H1 (cell line): ENCODE measurements at places on chromosomes 7 and 10.
A peak's percentile ranks its signal among the peaks of the same experiment; 100 is the strongest.

- no peak overlapping the region for H3K27ac ChIP-seq
- H3K27me3 ChIP-seq, result no peaks in the 10 kb centered on the region
- H3K4me1 ChIP-seq, result no peaks in the 10 kb centered on the region
- no peak for DNase-seq
- H3K36me3 ChIP-seq, result no peaks in the 10 kb centered on the region; the same call in 1 of the 2 replicates
Observed at GRCh38 chr7:151372612-151373265, 31.1 kb downstream of the NUB1 start.

- H3K36me3 ChIP-seq, result no peaks in the 10 kb centered on the region
- peaks cover 7% of the 10 kb centered on the region; the same call in 1 of the 2 replicates for H3K4me1 ChIP-seq
- no peak overlapping the region for H3K4me3 ChIP-seq
- no peak for DNase-seq
Observed at GRCh38 chr10:46524472-46525176, 31.8 kb downstream of the GPRIN2 start.

GRCh38 chr7:47416492-47417480 is 165.1 kb downstream of the TNS3 start:
- DNase-seq, result no peak
- 0 out of 2 replicates have a peak overlapping the region, but pooled peaks have one; percentile 7 for H3K27ac ChIP-seq
- H3K36me3 ChIP-seq, result no peaks in the 10 kb centered on the region
- no peak overlapping the region for H3K4me3 ChIP-seq
- no peaks in the 10 kb centered on the region for H3K27me3 ChIP-seq

- H3K4me1 ChIP-seq, result peaks cover 7% of the 10 kb centered on the region; the same call in 1 of the 2 replicates
- no peak for DNase-seq
- H3K4me3 ChIP-seq, result no peak overlapping the region
- H3K36me3 ChIP-seq, result no peaks in the 10 kb centered on the region
- H3K27ac ChIP-seq, result no peak overlapping the region
- H3K27me3 ChIP-seq, result no peaks in the 10 kb centered on the region
Observed at GRCh38 chr7:150451097-150451793, 815 bp downstream of the GIMAP8 start.

GRCh38 chr10:127937069-127937468 is 30.2 kb downstream of the PTPRE start:
- H3K27me3 ChIP-seq, result no peaks in the 10 kb centered on the region
- H3K4me1 ChIP-seq, result no peaks in the 10 kb centered on the region
- H3K27ac ChIP-seq, result no peak overlapping the region
- H3K4me3 ChIP-seq, result no peak overlapping the region

DNA sequence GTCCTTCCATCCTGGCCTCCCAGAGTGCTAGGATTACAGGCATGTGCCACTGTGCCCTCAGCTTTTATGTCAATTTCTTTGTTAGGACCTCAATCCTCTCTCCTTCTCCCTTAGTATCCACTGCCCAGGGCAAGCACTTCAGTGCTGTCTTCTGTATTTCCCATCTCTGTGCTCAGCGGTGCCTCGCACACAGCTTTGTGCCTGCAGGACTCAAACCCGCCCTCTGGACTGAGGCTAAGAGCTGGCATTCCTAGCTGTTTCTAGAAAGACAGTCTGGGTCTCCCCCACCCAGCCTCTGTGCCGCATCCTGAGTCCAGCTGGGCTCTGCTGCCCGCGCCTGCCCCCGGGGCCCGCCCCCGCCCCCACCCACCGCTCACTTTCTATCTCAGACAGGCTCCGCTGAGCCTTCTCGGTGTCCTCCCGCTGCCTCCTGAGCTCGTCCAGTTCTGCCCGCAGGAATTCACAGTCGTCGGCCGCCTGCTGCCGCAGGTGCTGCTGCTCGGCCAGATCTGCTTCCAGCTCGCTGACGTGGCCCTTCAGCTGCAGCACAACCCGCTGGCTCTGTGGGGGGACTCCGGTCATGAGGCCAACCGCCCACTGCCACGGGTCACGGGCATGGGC is 67.3 kb downstream of the SPDYE5 start:
- H3K27ac ChIP-seq, result no peak overlapping the region
- H3K4me3 ChIP-seq, result no peak overlapping the region
- H3K27me3 ChIP-seq, result no peaks in the 10 kb centered on the region
- peaks cover 46% of the 10 kb centered on the region for H3K36me3 ChIP-seq
- no peaks in the 10 kb centered on the region for H3K4me1 ChIP-seq

GRCh38 chr7:50795831-50796230 is 13.1 kb upstream of the GRB10 start:
- H3K4me3 ChIP-seq, result no peak overlapping the region
- peaks cover 4% of the 10 kb centered on the region for H3K4me1 ChIP-seq
- no peak overlapping the region for H3K27ac ChIP-seq

DNA sequence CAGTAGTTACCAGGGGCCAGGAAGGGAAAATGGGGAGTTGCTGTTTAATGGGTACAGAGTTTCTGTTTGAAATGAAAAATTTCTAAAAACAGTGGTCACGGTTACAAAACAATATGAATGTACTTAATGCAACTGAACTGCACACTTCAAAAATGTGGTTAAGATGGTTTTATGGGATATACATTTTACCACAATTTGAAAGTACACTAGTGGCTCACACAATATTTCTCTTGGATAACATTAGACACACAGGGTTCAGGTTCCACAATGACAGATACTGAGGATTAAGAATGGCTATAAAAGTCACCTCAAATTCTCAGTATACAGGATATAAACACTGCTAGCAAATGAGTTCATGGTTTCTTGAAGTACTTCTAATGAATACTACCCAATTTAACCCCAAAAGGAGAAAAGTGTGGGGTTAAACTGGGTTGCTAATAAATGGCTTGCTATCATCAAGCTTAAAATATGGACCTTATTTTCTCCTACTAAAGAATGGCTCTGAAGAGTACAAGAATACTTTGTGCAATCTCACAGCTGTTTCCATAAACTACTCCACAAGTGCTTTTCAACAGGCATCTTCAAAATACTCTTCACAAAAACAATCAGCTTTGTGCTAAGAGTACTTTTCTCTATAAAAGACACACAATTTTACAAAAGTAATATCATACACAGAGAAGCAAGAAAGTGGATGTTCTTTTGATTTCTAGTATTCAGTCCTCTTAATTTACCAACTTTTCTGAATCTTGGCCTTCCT is 92.9 kb downstream of the SRPK2 start:
- no peaks in the 10 kb centered on the region; the same call in 1 of the 2 replicates for H3K27me3 ChIP-seq
- no peak overlapping the region for H3K4me3 ChIP-seq
- H3K36me3 ChIP-seq, result no peaks in the 10 kb centered on the region
- H3K27ac ChIP-seq, result no peak overlapping the region
- DNase-seq, result no peak

GRCh38 chr10:114885443-114885842 is 52.6 kb upstream of the TRUB1 start:
- no peaks in the 10 kb centered on the region for H3K36me3 ChIP-seq
- no peak for DNase-seq
- H3K4me1 ChIP-seq, result peaks cover 14% of the 10 kb centered on the region
- H3K4me3 ChIP-seq, result no peak overlapping the region
- H3K27me3 ChIP-seq, result no peaks in the 10 kb centered on the region

DNA sequence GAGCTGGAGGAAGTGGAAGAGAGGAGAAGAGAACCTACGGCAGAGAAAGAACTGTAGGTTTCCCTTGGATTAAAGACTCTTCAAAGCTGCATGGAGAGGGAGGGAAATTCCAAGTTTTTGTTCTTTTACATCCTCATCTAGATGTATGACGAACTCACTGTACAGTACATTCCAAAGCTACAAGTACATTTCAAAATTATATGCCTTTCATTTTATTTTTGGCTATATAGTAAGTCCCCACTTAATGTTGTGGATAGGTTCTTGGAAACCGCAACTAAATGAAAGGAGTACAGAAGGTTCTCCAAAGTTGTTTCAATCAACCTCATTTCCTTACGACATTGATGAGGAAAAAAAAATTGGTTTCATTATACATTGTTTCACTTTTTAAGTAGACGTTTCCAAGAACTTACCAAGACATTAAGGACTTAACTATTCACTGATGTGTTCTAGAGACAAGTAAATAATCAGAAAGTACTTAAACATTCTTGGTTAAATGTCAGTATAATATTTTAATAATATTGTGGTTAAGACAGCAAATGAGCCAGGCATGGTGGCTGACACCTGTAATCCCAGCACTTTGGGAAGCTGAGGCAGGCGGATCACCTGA is 16.1 kb upstream of the JMJD1C start:
- H3K27ac ChIP-seq, result no peak overlapping the region
- H3K36me3 ChIP-seq, result no peaks in the 10 kb centered on the region
- no peaks in the 10 kb centered on the region for H3K27me3 ChIP-seq
- peaks cover 16% of the 10 kb centered on the region; the same call in 1 of the 2 replicates for H3K4me1 ChIP-seq
- no peak overlapping the region for H3K4me3 ChIP-seq

GRCh38 chr10:113992471-113993011 is 51.1 kb upstream of the ADRB1 start:
- no peaks in the 10 kb centered on the region for H3K4me1 ChIP-seq
- H3K4me3 ChIP-seq, result no peak overlapping the region
- DNase-seq, result no peak
- H3K27me3 ChIP-seq, result no peaks in the 10 kb centered on the region

DNA sequence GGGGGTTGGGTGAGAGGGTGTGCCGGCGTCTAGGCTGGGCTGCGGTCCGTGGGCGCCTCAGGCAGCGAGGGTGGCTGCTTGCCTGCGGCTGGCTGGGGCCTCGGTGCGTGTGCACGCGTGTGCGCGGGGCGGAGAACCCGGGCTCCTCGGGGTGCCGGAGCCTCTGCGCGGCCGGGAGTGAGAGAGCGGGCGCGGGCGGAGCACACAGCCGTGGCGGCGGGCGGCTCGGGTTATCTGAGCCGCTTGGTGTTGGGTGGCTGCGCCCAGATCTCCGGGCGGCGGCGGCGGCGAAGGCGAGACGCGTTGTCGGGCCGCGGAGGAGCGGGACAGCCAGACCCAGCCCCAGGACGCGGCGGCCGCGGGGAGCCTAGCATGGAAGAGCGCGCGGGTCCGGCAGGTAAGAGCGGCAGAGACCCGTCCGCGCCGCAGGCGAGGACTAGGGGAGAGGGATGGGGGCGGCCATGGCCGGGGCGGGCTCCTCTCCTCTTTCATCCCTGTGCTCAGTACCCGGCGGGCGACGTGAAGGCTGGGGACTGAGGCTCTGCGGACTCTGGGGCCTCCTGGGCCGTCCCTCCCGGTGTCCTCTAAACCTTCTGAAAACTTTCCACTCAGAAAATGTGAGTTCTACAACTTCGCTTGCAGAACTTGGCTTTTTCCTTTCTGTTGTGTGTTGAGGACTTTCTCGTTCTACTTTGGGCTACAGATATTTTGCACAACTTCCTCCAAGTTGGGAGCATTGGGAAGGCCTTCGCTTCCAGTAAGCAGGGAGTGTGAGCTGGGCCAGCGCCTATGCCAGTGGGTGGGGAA is 9.8 kb upstream of the PAX2 start:
- no peak overlapping the region for H3K4me3 ChIP-seq
- H3K36me3 ChIP-seq, result no peaks in the 10 kb centered on the region
- H3K27me3 ChIP-seq, result peaks cover 100% of the 10 kb centered on the region
- no peak overlapping the region for H3K27ac ChIP-seq
- H3K4me1 ChIP-seq, result peaks cover 25% of the 10 kb centered on the region
- DNase-seq, result no peak

DNA sequence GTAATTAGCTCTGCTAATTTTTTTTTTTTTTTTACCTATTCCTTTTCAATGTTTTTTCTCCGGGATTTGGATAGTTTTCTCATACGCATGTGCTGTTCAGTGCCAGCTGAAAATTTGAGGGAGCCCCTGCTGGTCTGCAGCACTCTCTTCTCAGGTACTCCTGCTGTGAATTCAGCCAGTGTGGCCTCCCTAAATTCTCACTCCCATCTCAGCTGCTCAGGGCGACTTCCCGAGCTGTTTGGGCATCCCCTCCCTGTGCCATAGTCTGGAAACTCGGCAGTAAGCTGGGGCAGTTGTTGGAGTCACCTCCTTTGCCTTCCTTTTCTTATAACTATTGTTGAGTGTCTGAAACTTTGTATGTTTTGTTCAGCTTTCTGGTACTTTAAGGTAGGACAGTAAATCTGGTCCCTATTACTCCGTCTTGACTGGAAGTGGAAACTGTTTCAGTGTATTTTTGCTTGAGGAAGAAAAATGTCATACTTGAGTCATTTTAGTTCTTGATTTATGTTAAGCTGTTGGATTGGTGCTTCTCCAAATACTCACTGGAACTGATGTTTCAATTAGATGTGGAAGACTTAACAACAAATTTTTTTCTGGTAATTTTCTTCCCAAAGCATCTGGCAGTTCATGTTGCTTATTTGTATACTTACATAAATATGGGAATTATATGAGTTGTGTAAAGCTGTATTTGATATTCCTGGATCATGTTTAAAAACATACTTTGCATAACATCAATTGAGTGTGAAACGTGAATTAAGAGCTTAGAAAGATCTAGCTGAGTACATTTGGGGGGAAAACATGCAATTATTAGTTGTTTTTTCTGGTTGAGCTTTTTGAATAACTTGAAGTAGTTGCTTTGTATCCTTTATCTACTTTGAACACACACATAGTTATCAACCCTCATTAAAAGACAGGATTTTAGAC is 33.7 kb downstream of the MINPP1 start:
- H3K36me3 ChIP-seq, result no peaks in the 10 kb centered on the region
- no peak overlapping the region for H3K27ac ChIP-seq
- H3K4me1 ChIP-seq, result peaks cover 7% of the 10 kb centered on the region; the same call in 1 of the 2 replicates
- H3K4me3 ChIP-seq, result no peak overlapping the region
- no peaks in the 10 kb centered on the region for H3K27me3 ChIP-seq

- no peak overlapping the region for H3K27ac ChIP-seq
- no peak overlapping the region for H3K4me3 ChIP-seq
- no peaks in the 10 kb centered on the region for H3K27me3 ChIP-seq
- H3K4me1 ChIP-seq, result peaks cover 4% of the 10 kb centered on the region; the same call in 1 of the 2 replicates
- no peaks in the 10 kb centered on the region for H3K36me3 ChIP-seq
- no peak for DNase-seq
Observed at GRCh38 chr7:148403466-148403993, 187.0 kb upstream of the C7orf33 start.

GRCh38 chr10:133520193-133520738 is 6.9 kb upstream of the CYP2E1 start:
- no peak overlapping the region for H3K27ac ChIP-seq
- DNase-seq, result no peak
- no peak overlapping the region for H3K4me3 ChIP-seq
- no peaks in the 10 kb centered on the region for H3K4me1 ChIP-seq
- no peaks in the 10 kb centered on the region for H3K27me3 ChIP-seq

GRCh38 chr7:57250801-57251200 is 118.6 kb upstream of the ZNF479 start:
- DNase-seq, result no peak
- no peaks in the 10 kb centered on the region for H3K4me1 ChIP-seq
- no peaks in the 10 kb centered on the region for H3K27me3 ChIP-seq

DNA sequence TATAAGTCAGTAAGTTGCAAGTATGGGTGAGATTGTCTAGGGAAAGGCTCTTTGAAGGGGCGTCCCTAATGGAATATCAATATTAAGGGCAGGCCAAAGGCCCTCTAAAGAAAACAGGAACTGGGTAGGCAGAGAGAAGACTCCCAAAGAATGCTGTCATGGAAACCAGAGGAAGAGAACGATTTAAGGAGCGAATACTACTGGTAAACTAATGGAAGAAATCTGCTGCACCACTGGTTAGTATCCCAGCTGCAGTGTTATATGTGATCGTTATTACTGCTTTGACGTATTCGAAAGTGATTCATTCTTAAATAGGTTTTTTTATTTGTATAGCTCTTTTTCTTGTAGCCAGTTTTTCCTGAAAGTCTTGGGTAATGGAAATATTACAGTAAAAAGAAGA is 1.3 kb downstream of the CASP2 start:
- no peak for DNase-seq
- H3K27me3 ChIP-seq, result peaks cover 21% of the 10 kb centered on the region
- no peak overlapping the region for H3K27ac ChIP-seq
- peaks cover 11% of the 10 kb centered on the region for H3K4me1 ChIP-seq
